Tibial nerve (tissue), 4 donors: ENCODE measurements at places on chromosomes 11 and 22.

DNA sequence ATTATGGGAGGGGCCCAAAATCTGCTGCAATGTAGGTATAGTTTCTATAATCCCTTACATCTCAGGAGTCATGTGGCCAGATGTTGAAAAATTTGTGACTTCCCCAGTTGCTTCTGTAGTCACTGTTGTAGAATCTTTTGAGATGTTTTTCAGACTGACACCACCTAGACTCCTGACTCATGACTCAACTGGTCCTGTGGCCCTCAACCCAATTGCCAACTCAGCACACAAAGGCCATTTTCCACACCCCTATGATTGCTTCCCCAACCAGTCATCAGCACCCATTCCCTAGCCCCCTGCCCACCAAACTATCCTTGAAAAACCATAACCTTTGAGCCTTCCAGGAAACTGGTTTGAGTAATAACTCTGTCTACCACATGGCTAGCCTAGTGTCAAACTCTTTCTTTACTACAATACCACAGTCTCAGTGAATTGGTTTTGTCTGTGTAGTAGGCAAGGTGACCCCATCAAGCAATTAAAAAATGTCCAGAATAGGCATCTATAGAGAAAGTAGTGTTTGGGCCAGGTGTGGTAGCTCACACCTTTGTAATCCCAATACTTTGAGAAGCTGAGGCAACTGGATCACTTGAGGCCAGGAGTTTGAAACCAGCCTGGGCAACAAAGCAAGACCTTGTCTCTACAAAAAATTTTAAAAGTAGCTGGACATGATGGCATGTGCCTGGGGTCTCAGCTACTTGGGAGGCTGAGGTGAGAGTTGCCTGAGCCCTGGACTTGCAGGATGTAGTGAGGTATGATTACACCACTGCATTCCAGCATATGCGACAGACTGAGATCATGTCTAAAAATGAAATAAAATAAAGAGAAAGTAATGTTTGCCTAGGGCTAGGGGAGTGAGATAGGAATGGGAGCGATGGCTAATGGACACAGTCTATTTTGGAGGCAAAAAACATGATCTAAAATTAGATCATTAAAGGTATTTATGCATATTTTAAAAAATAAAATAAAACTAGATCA is 24.1 kb upstream of the FEZ1 start:
- no peak for DNase-seq

GRCh38 chr11:107263844-107264563 is 193.6 kb downstream of the CWF19L2 start:
- DNase-seq: no peak

- no peak for DNase-seq
Observed at GRCh38 chr11:68412593-68413475, 47.7 kb upstream of the PPP6R3 start.

GRCh38 chr11:67269401-67270255 is 3.4 kb downstream of the GRK2 start:
- no peak for DNase-seq

DNA sequence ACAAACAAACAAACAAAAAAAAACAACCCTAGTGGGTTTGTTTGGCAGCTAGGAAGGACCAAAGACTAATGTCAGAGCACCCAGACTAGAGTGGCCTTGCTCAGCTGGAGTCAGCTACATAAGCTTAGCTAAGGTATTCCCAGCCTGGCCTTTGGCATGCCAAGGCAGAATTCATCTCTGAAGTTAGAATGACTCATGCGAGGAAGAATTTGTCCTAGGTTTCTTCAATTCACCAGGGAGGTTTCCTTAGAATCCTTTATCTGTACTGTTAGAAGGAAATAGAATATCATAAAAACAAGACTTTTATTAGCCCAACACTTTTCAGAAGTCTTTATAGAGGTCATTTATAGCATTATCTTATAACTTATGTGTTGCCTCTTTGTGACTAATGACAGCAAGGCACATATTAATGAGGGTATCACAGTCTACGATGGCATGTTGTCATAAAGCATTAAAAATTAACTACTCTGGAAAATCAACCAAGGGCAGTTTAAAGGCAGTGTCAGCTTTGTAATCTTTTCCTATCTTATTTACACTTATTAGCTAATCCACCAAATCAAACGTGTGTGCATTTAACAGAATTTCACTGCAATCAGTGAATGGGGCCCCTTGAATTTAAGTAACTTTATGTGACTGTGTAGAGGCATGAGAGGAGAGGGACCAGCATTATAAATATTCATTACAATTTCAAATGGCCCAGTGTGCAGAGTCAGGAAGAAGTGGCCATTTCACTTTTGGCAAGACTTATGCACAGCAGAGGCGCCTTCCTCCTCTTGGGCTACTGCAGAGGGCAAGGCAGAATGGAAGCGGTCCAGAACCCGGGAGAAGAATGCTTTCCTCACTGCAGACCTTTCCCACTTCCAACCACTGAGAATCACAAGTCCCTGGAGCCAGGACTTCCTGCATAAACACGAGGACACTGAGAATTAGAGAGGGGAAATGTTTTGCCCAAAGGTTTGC is 36.3 kb downstream of the SLC5A1 start:
- DNase-seq: no peak

- DNase-seq: no peak
Observed at GRCh38 chr11:113265362-113265761, 49.0 kb upstream of the TTC12 start.

DNA sequence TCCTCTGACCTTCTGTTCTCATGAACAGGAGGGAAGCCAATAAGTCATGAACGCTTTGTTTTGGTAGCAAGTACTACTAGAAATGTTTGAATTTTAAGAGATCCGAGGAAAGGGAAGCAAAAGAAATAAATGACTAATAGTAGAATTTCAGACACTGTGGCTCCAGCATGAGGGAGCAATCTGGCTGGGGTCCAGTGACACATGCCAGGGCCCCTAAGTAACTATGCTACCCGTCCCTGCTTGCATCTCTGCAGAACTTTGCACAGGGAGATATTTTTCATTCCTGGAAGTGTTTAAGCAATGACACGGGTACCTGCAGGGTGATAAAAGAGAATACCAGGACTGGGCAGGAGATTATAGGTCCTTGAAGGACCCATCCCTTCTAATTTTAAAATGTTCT is 7.3 kb upstream of the ADAMTS8 start:
- no peak for DNase-seq

- no peak for DNase-seq
Observed at GRCh38 chr22:38435010-38435409, 20.0 kb downstream of the KCNJ4 start.

DNA sequence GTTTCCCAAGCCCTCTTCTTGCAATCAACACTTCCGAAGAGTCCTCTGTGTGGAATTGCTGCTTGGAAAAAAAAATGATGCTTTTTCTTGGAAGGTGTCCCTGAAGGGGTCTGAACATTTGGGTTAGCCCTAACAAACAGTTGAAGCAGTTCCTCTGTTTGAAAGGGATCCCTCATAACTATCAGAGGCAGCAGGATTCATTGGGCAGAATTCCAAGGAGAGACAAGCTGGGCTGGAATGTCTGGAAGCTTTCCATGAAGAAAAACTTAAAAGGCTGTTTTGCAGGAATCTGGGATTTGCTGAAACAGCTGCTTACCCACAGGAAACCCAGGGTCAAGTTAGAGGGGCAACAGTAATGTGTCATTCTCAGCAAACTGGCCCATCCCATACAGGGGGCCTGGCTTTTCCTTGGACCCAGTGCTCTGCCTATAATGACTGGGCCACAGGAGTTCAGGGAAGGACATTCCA is 3.1 kb downstream of the CSNK2A3 start:
- DNase-seq: peak; percentile 33

GRCh38 chr11:132904607-132905006 is 627.7 kb downstream of the OPCML start:
- DNase-seq: no peak

GRCh38 chr22:21951931-21952465 is 650 bp downstream of the PPM1F start:
- DNase-seq: no peak

DNA sequence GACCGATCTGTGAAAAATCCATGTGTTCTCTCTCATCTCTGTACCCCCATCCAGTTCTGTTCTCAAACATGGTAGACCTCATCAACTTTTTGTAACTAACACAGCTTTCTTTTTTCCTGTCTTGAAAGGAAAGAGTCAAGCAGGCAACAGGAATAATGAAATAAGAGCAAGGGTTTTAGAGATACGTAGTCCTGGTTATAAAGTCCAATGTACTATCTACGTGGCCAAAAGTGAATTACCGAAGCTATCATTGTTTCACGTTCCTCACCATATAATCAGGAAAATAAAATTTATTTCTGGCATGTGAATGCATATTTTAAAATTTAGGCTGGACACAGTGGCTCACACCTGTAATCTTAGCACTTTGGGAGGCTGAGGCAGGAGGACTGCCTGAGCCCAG is 472.2 kb upstream of the ANO3 start:
- no peak for DNase-seq

DNA sequence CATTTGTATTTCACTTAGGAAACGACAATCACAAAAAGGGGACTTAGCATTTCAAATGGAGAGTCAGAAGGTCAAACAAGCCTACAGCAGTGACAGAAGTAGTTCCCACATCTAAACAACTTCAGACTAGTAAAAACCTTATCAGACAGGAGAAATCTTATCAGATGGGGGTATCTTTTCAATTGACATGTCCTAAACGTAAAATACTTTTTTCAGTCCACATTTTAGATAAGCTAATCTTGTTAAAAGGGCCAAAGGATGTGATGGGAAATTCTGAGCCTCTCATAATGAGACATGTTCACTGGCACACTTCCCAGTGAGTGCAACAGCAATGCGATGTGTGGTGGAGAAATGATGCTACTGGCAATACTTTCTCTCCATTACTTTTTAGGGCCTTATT is 2.4 kb downstream of the MAPK1 start:
- no peak for DNase-seq

- DNase-seq: peak; percentile 76
Observed at GRCh38 chr22:21712751-21713427, 22.7 kb downstream of the YPEL1 start.

- no peak for DNase-seq
Observed at GRCh38 chr22:43159484-43160178, 8.3 kb downstream of the TSPO start.

DNA sequence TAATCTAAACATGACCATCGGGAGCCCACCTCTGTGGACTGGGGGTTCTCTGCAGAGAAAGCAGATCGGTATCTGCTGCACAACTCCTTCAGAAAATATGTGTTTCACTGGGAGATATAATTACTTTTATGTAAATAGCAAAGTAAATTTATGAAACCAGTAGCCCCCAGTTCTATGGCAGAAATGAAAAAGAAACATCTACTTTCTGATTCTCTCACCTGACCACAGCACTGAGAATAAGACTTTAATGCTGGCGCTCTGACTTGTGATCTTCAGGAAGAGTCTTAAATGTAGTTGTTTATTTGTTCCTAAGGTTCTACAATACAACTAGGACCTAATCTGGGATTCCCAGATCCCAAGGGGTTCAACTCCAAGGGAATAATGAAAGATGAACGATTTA is 518.0 kb downstream of the DLG2 start:
- DNase-seq: no peak

GRCh38 chr22:19387038-19387437 is 44.5 kb downstream of the HIRA start:
- DNase-seq: no peak

DNA sequence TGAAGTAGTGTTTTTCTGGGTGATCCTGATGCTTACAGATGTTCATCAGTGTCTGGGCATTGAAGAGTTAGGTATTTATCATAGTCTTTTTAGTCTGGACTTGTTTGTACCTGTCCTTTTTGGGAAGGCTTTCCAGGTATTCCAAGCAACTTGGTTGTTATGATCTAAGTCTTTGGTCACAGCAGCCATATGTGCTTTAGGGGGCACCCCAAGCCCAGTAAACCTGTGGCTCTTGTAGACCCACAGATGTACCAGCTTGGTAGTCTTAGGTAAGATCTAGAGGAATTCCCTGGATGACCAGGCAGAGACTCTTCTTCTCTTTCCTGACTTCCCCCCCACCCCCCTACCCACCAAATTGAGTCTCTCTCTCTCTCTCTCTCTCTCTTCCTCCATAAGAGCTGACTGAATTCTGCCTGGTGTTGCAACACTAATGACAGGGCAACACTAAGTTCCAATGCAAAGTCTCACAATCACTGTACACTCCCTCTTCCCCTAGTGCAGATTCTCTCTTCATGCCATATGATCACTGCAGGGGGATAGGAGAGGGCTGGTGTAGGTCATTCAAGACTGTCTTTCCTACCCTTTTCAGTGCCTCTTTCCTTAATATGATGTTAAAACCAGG is 24.5 kb upstream of the MMP8 start:
- no peak for DNase-seq

- no peak for DNase-seq
Observed at GRCh38 chr11:1570001-1570453, 2.0 kb downstream of the DUSP8 start.

DNA sequence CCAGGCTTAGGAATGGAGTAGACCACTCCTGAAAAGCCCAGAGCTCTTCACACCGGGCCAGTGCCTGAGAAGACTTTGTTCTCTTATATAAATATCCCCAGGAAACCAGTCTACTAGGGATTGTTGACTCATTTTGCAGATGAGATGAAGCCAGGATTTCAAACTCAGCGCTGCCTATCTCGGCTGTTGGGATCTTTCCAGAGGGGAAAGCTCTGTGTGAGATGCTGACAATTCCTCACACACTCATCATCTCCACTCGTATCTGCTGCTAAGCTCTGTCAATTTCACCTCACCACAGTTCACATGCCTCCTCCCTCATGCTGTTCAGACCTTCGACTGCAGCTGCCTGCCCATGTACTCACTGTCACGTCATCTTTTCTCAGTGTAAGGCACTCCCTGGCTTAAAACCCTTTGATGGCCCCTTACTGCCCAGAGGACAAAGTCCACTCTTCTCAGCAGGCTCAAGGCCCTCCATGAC is 12.5 kb downstream of the USH1C start:
- DNase-seq: no peak

DNA sequence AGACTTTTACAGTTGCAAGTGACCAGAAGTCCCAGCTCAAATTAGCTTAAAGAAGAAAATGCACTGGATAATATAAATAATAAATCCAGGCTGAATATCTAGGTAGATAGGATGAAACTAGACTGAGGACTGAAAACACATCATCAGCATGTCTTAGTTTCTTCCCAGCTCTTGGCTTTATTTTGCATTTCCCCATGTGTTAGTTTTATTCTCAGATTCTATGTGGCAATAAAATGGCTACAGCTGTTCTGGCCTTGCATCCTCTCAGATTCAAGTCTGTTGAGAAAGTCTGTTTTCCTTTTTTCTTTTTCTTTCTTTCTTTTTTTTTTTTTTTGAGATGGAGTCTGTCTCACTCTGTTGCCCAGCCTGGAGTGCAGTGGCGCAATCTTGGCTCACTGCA is 22.6 kb upstream of the CAT start:
- no peak for DNase-seq
